ENCODE measurements at places on chromosomes 7 and 10. TPM values are rescaled to one million over a fixed set of nuclear protein-coding genes. Genes with fewer than 3 reads are reported as not detected.

GRCh38 chr7:13257661-13258060 lies 570.2 kb downstream of the ARL4A start:
- no peak for DNase-seq

DNA sequence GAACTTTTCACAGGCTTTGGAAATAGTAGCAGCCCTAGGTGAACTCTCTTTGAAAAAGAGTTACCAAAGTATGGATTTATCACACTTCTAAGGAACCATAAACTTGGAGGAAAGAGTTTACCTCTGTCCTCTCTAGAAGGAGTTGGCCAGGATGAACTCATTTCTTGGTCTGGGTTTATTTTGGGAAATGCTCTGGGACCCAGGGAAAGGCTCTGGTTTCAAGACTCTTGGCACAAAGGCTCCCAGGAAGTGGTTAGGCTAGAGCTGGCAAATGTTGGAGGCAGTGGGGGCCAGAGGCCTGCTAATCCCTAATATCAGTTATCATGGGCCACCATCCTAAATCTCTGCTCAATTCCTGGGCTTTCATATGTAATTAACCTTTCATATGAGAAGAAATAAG lies 36.3 kb upstream of the CDK6 start:
- DNase-seq = no peak

GRCh38 chr7:116924741-116925140 lies 28.6 kb upstream of the ST7 start:
- DNase-seq = no peak

GRCh38 chr7:80478683-80479082 lies 33.2 kb downstream of the GNAT3 start:
- DNase-seq = no peak

DNA sequence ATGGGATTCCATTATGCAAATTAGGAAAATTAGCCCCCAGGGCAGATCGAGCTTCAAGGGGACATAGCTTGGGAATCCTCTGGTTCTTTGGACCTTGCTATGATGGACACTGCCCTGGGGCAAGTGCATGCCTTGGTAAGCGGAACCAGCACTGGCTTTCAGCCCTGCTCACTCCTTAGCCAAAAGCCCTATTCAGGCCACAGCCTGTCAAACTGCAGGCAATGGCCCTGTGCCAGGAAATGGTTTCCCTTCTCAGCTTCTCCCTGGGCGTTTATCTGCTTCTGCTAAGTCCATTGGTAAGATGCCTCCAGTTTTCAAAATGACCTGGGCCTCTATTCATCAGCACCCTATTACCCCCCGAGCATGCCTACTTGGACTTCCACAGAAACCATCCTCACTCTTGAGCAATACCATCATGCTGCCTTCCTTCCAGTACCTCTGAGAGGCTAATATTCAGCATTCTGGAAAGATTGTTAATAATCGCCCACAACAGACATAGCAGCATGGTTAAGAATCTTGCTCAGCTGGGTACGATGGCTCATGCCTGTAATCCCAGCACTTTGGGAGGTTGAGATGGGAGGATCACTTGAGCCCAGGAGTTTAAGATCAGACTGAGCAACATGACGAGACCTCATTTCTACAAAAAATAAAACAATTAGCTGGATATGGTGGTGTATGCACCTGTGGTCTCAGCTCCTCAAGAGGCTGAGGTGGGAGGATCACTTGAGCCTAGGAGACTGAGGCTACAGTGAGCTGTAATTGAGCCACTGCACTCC lies 918.6 kb upstream of the AUTS2 start:
- DNase-seq = no peak

Gene SPDYE5
- not detected for total RNA-seq

Gene HABP2
- total RNA-seq = 0.48 TPM

Measured in glomerular endothelial cell (primary cell).